ENCODE measurements at places on chromosomes 2 and 18. TPM values are rescaled to one million over a fixed set of nuclear protein-coding genes. Genes with fewer than 3 reads are reported as not detected.

GRCh38 chr2:159973325-159973724, 89.1 kb downstream of the PLA2R1 start:
- no peak for DNase-seq

GRCh38 chr2:7154656-7155055, 237.4 kb downstream of the RNF144A start:
- no peak for DNase-seq

Gene SULT1C2
- 2.2 TPM for total RNA-seq

DNA sequence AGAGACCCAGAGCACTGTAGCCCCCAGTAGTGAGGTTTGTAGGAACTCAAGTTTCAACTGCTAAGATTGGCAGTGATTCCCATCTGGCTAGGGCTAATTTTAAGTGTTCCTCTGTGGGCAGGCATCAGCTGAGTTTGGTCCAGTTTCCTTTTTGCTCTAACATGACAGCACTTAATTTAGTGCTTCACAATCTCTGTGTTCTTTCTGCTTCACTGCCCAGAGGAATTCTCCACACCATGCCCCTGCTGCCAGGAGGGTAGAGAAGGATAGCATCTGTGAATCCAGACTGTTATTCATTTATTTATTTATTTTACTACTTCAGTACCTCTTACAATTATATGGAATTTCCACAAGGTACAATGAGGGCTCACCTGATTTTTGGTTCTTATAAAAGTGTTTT, 549.9 kb upstream of the FSIP2 start:
- DNase-seq: no peak

DNA sequence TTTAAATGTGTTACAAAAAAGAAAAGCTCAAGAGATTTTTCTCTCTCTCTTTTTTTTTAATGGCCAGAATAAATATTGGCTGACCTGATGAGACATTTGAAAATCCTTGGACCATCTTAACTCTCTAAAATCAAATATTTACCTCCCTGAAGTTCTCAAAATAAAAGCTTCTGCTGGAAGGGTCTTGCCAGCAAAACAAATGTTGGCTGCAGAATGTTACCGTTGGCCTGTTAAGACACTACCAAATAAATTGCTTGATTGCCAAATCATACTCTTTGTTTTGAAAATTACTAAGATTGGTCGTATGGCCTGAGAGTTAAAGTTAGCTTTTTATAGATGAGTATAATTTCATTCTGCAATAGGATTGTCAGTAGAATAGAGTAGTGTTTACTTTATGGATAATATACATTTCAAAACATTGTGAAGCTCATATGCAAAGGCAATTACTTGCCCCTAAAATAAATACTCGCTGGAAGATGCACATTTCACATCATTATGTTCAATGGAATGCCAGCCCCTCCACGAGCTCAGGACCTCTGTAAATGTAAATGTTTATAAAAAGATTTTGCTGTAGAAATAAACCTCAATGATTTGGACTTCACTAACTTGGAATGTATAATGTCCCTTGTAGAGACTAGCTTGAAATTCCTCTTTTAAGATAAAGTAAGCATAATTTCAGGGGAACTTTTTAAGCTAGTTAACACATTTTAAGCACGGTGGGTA, 193.4 kb downstream of the SOX11 start:
- no peak for DNase-seq

GRCh38 chr2:46462936-46463335, 16.4 kb upstream of the TMEM247 start:
- no peak for DNase-seq

Gene DBI
- total RNA-seq: 146 TPM

DNA sequence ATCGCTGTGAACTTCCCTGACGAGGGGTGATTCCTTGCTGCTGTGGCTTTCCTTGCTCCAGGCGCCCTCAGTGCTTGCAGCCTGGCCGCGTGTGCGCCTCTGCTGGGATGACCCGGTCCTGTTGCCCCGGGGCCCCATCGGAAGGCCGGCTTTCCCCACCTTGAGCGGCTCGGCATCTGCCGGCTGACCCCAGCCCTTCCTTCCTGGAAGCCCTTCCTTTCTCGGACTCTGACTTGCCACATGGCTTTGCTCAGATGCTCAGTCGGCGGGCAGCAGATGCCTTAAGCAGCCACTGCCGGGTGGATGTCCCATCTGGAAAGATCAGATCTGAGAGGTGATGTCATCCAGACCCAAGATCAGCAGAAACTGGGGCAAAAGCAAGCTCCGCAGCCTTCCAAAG, 100.5 kb upstream of the ODC1 start:
- peak; percentile 29 for DNase-seq

DNA sequence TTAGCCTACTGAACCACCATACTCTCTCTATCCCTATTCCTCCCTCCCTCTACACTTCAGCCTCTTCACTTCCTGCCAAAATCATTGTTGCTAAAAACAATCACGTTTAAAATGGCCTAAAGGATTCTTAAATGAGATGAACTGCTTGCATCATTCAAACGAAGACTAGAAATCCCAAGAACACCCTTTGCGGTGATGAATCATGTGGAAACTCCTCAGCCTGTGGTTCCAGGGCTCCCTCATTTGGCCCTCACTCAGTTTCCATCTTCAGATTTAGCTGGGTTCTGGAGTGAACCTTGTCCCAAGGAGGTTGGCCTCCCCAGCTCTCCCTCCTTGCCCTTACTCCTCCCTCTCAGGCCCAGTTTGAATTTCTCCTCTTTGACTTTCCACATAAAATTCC, 125.6 kb upstream of the CDC42EP3 start:
- no peak for DNase-seq

Gene CHRNG
- not detected for total RNA-seq

GRCh38 chr18:62736077-62736855, 20.9 kb downstream of the PHLPP1 start:
- no peak for DNase-seq

Gene SERPINB2
- not detected for total RNA-seq

DNA sequence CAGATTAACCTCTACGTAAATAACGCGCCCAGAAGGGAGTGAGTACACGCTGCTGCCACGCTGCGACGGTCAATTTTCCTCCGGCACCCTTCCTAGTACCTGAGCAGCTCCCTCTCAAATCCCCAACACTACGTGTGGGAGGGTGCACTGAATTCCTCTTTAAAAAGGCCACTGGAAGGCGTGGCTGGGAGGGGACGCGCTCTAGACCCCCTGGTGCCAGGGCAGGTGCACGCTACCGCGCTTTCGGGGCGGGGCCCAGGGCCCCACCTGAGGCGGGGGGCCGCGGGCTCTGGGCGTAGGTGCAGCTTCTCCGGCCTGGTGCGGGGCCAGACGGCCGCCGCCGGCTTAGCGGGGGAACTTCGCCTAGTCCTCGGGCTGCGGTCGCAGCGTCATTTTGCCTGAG, 668 bp upstream of the ANKRD12 start:
- DNase-seq: peak; percentile 83

GRCh38 chr2:162435676-162436075, 91.7 kb downstream of the GCA start:
- DNase-seq: no peak

- DNase-seq: no peak
Measured at GRCh38 chr2:236998236-236998635, 87.5 kb upstream of the COPS8 start.

Gene RTKN
- 66.6 TPM for total RNA-seq

DNA sequence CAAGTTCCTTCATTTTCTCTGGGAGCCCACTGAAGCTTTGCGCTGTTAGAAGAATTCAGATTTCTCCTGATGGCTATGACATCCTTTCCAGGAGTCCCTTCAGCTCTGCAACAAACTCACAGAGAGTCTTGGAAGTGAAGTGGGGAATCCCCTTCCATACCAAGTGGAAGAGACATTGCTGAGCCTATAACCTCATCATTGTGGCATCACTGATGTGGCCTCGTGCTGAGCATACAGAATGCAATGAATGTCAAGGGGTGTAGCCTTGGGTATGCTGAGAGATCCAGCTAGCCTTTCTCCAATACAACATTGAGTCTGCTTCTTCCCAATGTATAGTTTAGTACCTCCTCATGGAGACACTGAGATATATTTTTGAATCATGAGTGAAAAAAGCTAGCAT, 311.1 kb upstream of the RAB12 start:
- no peak for DNase-seq

Gene IL1F10
- not detected for total RNA-seq

DNA sequence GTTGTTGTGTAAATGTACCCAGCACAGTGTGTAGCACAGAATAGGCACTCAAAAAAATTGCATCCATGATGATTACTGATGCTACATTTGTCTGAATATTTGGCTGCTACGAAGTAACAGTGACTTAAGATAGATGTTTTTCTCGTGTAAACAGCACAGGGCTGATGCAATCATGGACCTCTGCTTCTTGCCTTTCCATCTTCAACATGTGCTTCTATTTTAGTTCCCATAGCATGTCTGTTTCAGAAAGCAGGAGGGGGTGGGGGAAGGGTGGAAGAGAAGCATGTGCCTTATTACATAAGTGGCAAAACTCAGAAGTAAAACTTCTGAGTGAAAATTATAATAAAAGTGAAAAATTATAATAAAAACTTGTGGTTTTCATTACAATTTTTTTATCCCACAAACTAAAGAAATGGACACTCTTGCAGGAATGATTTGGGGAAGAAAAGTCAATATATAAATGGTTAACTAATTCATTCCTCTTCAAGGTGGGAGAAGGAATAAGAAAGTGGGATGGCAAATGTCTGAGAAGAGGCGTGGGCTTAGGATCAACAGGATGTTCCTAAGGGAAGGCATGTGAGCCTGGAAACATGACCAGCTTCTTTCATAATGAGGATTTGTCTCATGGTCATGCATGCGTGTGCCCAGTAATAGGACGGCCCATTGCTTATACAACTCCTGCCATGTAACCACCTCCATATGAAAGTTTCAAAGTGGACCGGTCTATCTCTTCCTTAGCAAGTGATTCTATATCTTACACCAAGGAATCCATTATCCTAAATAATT, 27.2 kb downstream of the CCBE1 start:
- DNase-seq: no peak

DNA sequence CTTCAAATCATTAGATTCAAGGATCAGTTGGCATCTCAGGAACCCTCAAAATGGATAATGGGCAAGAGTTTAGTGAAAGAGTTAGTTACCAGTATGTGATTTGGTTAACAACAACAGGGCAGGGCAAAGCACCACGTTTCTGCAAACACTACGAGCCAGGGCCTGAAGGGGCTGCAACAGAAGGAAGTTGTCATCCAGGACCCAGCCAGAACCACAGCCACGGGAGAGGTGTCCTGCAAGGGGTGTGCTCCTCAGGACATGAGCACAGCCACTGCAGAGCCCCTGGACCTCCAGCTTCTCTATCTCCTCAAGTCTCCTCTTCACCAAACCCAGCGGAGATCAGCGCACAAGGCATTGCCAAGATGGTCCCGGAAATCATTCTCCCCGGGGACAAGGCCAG, 173.3 kb upstream of the PIEZO2 start:
- peak; percentile 35 for DNase-seq

- DNase-seq: no peak
Measured at GRCh38 chr2:30512243-30512886, 65.3 kb downstream of the LCLAT1 start.

DNA sequence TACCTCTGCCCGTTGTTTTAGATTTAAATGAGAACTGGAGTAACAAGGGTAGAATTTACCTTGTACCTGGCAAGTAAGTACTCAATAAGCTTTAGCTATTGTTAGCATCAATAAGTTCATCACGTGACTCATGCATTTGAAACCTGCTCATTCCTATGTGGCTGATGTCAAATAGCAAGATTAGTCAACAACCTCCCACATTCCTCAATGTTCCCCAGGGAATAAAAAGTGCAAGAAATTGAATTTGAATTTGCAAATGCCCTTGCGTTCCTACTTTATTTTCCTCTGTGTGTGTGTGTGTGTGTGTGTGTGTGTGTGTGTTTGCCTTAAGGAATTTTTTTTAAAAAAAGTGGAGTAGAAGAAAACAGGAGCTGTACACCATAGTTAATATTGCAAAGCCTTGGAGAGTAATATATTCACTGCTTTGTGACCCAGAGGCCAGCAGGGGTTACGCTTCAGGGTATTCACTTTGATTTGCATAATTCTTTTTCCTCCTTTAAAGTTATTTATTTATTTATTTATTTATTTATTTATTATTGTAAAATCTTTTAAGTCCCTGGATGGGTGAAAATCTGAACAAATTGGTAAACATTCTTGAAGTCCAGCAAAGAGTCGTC, 43.9 kb upstream of the DNAH7 start:
- no peak for DNase-seq

Gene GBX2
- total RNA-seq: 15.3 TPM

DNA sequence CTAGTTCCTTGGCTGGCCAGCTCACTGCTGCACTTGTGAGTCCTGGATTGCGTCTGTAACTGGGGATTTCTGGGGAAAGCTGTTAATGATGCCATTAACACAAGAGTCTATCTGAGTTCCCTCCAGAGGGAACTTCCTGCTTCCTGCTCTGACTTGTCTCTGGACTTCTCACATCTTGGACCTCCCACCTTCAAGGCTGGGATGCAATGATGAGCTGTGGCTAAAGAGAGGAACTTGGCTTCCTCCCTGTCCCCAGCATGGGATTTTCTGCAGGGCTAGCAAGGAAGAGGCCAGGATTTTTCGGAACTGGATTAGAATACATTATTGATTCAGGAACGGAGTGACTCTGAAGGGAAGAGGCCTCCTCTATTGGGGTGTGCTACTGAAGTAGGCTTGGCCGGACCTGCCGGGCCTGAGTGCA, 155.5 kb downstream of the CLIP4 start:
- DNase-seq: no peak

DNA sequence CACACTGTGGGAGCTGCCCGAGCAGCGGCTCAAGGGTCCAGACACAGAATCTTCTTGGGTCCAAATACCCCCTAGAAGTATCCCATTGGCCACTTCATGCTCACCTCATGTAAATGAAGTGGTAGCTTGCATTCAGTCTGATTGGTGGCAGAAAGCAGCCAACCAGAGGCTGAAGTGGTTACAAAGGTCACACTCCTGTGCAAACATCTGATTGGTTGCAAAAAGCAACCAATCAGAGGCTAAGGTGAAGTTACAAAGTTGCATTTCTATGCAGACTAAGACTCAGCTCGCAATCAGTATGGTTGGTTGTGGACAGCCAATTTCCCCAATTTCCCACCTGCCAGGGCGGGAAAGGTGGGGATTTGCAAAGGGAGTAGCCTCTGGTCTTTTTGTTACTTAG, 94.3 kb downstream of the DGKD start:
- DNase-seq: no peak

GRCh38 chr2:133952420-133952819, 301.5 kb upstream of the MGAT5 start:
- DNase-seq: no peak

Gene C1GALT1C1L
- total RNA-seq: 0.46 TPM

DNA sequence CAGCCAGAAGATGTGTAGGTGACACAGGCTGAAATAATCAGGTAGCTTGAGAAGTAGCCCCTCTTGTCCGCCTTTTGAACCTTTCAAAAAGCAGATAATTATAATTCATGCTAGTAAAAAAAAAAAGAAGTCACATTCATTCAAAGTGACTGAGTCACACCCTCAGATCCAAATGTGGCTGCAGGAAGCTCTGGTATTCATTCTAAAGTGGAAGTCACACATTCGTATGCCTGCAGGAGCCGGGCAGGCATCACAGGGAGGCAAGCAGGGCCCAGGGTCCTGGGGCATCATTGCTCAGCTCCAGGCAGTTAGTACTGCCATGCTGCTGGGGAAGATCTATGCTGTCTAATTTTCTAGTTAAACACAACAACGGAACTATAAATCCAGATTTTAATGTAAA, 21.7 kb upstream of the RAB11FIP5 start:
- no peak for DNase-seq

GRCh38 chr18:23415515-23415914, 37.6 kb upstream of the RIOK3 start:
- no peak for DNase-seq

Measured in WTC11 (cell line).